ENCODE measurements at places on chromosomes 7 and 10.

DNA sequence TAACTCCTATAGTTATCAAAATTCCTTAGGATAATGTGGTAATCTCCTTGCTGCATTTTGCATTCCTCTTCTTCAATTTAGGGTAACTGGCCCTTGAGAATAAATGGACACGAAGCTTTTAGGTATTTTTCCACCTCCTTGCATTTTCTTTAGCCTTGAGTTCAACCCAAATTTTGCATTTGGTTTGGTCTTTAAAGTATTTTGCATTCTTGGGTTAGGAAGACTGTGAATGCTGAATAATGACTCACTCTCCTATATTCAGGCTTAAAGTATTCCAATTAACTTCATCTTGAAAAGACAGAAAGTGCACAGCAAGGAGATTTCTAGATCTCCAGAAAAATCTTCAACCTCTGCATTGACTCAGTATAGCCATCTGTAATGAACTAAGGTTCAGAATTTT, 47.3 kb downstream of the TFPI2 start:
- no peak for DNase-seq

GRCh38 chr7:37357637-37357996, 91.0 kb downstream of the ELMO1 start:
- DNase-seq = no peak

DNA sequence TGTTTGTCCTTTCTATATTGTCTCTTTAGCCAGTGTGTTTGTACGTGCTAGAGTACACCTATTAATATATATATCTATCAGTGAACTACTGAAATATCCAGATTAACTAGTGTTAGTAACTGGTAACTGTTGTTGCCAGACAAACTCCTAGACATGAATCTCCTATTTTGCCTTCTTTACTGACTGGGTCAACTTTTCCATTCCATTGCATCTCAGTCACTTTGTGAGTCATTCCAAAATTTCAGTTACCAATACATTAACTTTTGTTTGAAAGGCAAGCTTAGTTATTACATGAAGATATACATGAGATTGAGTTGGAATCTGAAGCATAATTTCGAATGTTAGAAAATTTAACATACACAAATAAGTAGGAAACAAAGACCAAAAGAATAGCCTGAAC, 51.4 kb downstream of the BTAF1 start:
- no peak for DNase-seq

GRCh38 chr7:155814316-155815276, 2.3 kb upstream of the SHH start:
- DNase-seq = no peak
